Brain microvascular endothelial cell (primary cell): ENCODE measurements at places on chromosomes 1 and 21.

- DNase-seq: no peak
These were observed 1.5 kb downstream of the FPGT start for GRCh38 chr1:74199504-74199903.

DNA sequence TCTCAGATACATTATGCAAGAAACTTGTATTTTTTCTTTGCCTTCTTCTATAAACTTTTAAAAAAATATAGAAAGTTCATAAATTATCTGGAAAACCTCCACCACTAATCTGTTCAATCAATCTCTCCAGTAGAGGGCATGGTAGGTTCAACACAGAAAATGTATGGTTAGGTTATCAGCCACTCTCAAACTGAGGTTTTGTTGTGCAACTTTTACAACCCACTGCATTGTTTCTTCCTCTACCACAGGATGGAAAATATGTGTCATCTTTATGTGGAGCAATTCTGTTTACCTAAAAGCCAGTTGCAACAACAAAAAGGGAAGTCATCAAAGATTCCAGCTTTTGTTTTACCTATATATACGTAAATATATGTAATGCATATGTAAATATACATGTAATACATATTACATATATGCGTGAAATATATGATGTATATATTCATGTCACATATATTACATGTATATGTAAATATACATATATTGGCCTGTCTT, 3.0 kb upstream of the RGS2 start:
- peak; percentile 87 for DNase-seq

DNA sequence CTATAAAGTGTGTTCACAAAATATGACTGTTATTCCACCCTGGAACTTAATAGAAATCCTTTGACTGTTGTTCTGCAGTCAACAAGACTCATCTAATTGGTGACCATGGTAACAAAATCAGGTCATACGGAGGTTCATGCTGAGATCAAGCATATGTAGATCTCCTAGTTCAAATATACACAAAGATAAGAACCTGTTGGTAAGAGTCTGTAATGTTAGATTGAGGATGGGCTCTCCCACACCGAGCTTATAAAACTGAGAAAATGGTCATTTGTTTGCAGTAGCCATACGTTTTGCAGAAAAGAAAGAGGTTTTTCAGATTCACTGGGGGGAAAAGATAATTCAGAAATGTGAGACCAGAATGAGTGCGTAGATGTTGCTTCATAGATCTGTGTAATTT, 468.1 kb downstream of the RPS6KC1 start:
- no peak for DNase-seq

GRCh38 chr1:156113282-156113950, 1.1 kb upstream of the LMNA start:
- DNase-seq: no peak

DNA sequence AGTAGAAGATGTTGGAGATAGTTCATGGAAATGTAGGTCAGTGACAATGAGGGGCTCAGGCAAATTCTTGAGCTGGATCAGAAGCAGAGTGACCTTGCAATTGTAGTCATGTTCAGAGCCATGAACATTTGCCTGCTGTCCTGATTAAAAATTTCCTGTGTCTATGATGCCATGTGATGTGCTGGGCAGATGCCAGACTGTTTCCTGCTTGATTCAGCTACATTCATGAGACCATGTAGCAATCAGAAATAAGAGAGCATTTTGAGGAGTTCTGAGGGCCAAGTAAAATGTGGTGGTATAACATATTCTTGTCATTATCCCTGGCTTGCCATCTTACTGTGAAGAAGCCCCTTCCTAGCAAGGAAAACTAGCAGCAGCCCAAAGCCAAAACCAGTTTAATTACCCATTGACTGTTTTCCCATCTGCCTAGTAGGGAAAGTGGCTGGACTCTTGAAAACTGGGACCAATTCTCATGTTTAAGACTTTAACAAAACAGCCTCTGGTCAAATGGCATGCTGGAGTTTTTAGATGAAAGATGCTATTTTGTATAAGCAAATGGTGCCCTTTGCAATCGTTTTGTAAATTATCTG, 118.3 kb downstream of the NOS1AP start:
- no peak for DNase-seq

- DNase-seq: no peak
These were observed 7.9 kb downstream of the S100A10 start for GRCh38 chr1:151985768-151986167.
